HepG2 (cell line): ENCODE measurements at places on chromosomes 5 and 9. TPM values are rescaled to one million over a fixed set of nuclear protein-coding genes. Genes with fewer than 3 reads are reported as not detected.

Gene FLT4
- not detected in 2 replicates for total RNA-seq

Gene MRPL36
- total RNA-seq: 113 and 135 TPM in 2 replicates

Gene ANXA1
- 0.20 and 0.24 TPM in 2 replicates for total RNA-seq

DNA sequence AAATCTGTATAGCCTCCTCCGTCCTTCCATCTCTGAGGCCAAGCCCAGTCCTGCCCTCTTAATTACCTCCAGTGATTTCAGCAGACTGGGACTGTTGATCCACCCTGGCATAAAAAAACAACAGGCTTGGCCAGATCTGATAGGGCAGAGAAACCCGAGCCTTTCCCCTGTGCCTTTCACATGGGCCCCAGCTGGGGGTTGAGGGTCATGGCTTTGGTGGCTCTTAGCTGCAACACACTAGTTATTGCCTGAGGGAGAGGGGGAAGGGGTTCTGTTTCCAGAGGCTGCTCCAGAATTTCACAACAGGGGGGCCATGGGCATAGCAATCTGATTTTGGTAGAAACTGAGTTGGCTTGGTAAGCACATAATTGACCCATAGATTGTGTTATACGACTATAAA is 21.2 kb upstream of the PANK3 start:
- peak overlapping the region; percentile 50 for H3K27ac ChIP-seq
- H3K27me3 ChIP-seq: no peaks in the 10 kb centered on the region
- H3K4me1 ChIP-seq: peaks cover 72% of the 10 kb centered on the region
- peak; percentile 84 for DNase-seq
- no peak overlapping the region for H3K4me3 ChIP-seq
- no peaks in the 10 kb centered on the region for H3K36me3 ChIP-seq

Gene PCA3
- not detected in 2 replicates for total RNA-seq

Gene FIBCD1
- total RNA-seq: 0.89 TPM in 1 of 2 replicates, not detected in the other

- H3K27me3 ChIP-seq: peaks cover 25% of the 10 kb centered on the region
- no peak overlapping the region for H3K27ac ChIP-seq
- peaks cover 92% of the 10 kb centered on the region for H3K4me1 ChIP-seq
- no peak for DNase-seq
Observed at GRCh38 chr5:172729588-172729987, 41.4 kb downstream of the DUSP1 start.

Gene SSNA1
- total RNA-seq: 41.2 and 49.4 TPM in 2 replicates

GRCh38 chr5:74575741-74576538 is 64.6 kb downstream of the ENC1 start:
- H3K4me3 ChIP-seq: no peak overlapping the region
- no peaks in the 10 kb centered on the region for H3K36me3 ChIP-seq
- peaks cover 83% of the 10 kb centered on the region for H3K4me1 ChIP-seq
- no peak overlapping the region for H3K27ac ChIP-seq
- H3K27me3 ChIP-seq: no peaks in the 10 kb centered on the region

Gene ANKRD31
- total RNA-seq: 0.08 and 0.09 TPM in 2 replicates

Gene ADAMTS2
- 0.18 and 0.24 TPM in 2 replicates for total RNA-seq

Gene IL33
- total RNA-seq: not detected in 2 replicates

DNA sequence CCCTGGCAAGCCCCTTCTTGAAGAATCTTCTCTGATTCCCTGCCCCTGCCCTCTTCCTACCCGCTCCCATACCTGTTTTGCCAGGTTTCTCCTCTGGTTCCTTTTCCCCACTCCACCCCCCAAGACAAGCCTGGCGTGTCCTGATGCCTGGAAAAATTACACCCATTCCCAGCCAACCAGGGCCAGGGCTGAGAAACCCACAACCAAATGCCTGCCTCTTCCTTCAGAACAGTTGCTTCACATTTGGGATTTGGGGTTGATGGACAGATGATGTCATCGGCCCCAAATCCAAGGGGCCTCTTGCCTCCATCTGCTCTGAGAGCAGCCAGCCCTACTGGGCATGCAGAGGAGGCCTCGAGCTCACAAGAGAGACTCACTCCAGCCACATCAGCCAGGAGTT is 8.8 kb upstream of the NEK6 start:
- no peak overlapping the region for H3K4me3 ChIP-seq
- no peaks in the 10 kb centered on the region; the same call in 1 of the 2 replicates for H3K27me3 ChIP-seq
- H3K4me1 ChIP-seq: peaks cover 17% of the 10 kb centered on the region
- no peak overlapping the region for H3K27ac ChIP-seq
- no peaks in the 10 kb centered on the region for H3K36me3 ChIP-seq

DNA sequence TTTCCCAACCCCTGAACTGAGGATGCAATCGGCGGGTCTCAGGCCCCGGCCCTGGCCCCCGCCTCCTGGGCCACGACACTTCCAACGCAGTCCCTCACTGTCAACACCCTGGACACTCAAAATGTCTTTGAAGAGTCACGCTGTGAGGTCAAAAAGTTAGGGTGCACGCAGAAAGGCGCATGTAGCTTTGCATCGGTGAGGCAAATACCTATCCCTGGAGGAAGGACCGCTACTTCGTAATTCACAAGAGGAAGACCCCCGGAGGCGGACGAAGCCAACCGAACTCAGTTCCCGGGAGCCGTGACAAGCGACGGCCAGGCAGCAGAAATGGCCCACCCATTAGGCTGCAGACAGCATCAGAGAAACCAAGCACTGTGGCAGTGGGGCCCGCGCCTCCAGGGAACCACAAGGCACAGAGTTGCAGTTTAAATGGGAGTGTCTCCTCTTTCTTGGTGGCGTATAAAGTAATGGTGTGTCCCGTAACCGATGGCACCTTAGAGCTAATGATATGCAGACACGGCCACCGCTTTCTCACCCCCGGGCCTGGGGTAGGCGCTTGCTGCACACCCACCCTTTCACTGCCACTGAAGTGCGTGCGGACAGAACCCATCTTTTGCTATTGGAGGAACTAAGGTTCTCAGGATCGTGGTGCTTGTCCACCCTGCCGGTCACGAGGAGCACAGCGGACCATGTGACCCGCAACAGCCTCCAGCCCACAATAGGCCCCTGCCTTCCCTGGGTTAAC is 9.0 kb downstream of the ADAMTS2 start:
- no peak overlapping the region for H3K27ac ChIP-seq
- H3K27me3 ChIP-seq: peaks cover 56% of the 10 kb centered on the region; the same call in 2 of the 3 replicates
- no peak for DNase-seq

GRCh38 chr9:76787677-76788076 is 23.4 kb downstream of the PCA3 start:
- H3K4me1 ChIP-seq: no peaks in the 10 kb centered on the region
- H3K4me3 ChIP-seq: no peak overlapping the region
- no peaks in the 10 kb centered on the region; the same call in 2 of the 3 replicates for H3K27me3 ChIP-seq
- no peaks in the 10 kb centered on the region for H3K36me3 ChIP-seq

GRCh38 chr5:83331842-83332241 is 139.7 kb upstream of the VCAN start:
- DNase-seq: no peak
- no peak overlapping the region for H3K4me3 ChIP-seq
- no peak overlapping the region for H3K27ac ChIP-seq
- H3K4me1 ChIP-seq: no peaks in the 10 kb centered on the region

- no peak overlapping the region for H3K4me3 ChIP-seq
- no peak overlapping the region for H3K27ac ChIP-seq
- DNase-seq: no peak
- no peaks in the 10 kb centered on the region for H3K36me3 ChIP-seq
Observed at GRCh38 chr5:39427229-39427628, 2.4 kb upstream of the DAB2 start.
